ENCODE measurements at places on chromosomes 7 and 10.

- no peak for DNase-seq
These were observed 383.0 kb downstream of the HPSE2 start for GRCh38 chr10:98852686-98853085.

GRCh38 chr7:84857336-84857735 lies 329.5 kb downstream of the SEMA3D start:
- DNase-seq, result no peak

GRCh38 chr10:97408496-97408992 lies 7.4 kb upstream of the RRP12 start:
- DNase-seq, result no peak

DNA sequence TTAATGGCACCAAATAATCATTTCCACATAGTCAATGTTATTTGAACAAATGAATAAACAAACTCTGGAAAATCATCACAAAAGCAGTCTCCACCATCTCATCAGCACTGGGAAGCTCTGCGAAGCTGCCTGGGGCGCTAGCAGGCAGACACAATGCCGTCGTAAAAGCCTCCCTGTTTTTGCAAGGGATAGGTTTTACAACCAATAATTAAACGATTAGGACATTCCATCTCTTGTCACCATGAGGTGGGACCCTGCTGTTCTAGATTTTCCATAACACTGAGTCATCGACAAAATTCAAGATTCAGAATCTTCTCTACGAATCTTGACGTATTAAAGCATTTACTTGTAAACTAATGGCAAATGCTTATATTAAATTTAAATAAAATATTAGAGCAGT lies 172.8 kb upstream of the AKR1E2 start:
- DNase-seq, result no peak

GRCh38 chr10:74056050-74056818 lies 58.3 kb downstream of the VCL start:
- DNase-seq, result no peak

Measured in cerebellar nuclear complex (tissue), 1 donor.